Left renal pelvis (tissue), 4 donors: ENCODE measurements at places on chromosomes 3 and 15.
A peak's percentile ranks its signal among the peaks of the same experiment; 100 is the strongest.

DNA sequence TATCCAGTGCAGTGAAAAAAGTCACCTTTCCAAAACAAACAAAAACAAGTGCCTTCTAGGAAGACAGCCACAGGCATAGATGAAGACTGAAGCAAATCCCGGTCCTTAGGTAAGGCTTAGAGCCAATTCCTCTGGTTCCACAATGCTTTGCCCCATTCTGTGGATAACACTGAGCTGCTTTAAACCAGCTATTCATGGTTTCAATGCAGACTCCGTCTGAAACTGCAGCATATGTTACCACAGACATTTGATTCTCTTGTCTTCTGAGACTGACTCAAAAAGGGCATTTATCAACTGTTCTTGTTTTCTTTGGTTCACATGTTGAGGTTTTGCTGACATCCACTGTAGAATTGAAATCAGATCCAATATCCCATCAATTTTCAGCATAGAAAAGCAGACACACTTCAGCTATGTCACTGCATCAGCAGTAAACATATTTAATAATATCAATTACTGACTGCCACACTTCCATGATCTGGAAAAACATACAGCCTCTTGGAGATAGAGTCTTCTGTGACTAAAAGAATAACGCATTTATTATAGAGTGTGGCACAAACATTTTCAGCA, 659.3 kb downstream of the ROBO2 start:
- DNase-seq, result no peak

DNA sequence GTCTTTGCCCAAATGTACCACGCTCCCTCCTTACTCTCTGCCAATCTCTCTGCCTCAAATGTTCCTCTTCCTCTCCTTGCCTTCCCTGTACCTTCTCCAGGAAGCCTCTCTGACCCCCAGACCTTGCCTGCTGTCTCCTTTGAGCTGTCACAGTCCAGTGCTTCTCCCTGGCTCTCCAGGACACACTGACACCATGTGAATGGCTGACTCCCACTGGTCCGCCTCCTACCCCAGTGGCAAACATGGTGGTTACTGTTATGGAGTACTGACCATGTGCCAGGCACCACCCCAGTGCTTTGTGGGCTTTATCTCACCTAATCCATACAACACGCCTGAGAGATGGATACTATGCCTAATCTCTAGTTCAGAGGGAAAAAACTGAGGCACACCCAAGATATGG, 141.9 kb downstream of the TPRA1 start:
- no peak for DNase-seq

GRCh38 chr3:69385723-69386555, at the start of gene FRMD4B:
Gene FRMD4B (minus strand): TSS chr3:69386088. CDS start chr3:69385989, 99 bp downstream.
- DNase-seq, result no peak

- DNase-seq, result peak; percentile 40
Observed at GRCh38 chr3:32391643-32392535, at the start of gene CMTM7. Gene CMTM7 (plus strand): TSS chr3:32391853. CDS start chr3:32391907, 54 bp downstream.

DNA sequence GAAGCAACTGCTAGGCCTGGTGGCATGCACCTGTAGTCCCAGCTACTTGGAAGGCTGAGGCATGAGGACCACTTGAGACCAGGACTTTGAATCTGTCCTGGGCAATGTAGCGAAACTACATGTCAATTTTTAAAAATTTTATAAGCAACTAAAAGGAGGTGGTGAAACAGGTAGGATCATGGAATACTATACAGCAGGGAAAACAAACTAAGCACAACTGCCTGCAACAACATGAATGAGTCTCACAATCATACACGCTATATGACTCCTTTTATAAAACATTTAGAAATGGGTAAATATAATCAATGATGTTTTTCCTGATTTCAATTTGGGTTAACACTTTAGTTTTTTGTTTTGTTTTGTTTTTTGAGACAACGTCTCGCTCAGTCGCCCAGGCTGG, 29.5 kb upstream of the CNBP start:
- DNase-seq, result no peak
